Sigmoid colon (tissue), 7 donors: ENCODE measurements at places on chromosomes 2 and 18. TPM values are rescaled to one million over a fixed set of nuclear protein-coding genes. Genes with fewer than 3 reads are reported as not detected.

GRCh38 chr2:207255565-207256470 lies 90.1 kb upstream of the KLF7 start:
- no peak for DNase-seq

DNA sequence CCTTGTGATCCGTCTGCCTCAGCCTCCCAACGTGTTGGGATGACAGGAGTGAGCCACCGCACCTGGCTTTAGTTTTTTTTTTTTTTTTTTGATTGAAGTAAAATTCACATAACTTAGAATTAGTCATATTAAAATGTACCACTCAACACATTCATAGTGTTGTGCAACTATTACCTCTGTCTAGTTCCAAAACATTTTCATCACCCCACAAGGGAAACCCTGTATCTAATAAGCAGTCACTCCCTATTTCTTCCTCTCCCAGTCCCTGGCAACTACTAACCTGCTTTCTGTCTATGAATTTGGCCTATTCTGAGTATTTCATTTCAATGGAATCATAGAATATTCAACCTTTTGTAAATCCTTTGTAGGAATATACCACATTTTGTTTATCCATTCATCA lies 123.9 kb upstream of the FAM117B start:
- DNase-seq: no peak

- peak; percentile 62 for DNase-seq
Measured at GRCh38 chr2:239380831-239381708, 19.8 kb downstream of the HDAC4 start.

GRCh38 chr2:112712465-112712864 lies 8.4 kb upstream of the NT5DC4 start:
- no peak for DNase-seq

DNA sequence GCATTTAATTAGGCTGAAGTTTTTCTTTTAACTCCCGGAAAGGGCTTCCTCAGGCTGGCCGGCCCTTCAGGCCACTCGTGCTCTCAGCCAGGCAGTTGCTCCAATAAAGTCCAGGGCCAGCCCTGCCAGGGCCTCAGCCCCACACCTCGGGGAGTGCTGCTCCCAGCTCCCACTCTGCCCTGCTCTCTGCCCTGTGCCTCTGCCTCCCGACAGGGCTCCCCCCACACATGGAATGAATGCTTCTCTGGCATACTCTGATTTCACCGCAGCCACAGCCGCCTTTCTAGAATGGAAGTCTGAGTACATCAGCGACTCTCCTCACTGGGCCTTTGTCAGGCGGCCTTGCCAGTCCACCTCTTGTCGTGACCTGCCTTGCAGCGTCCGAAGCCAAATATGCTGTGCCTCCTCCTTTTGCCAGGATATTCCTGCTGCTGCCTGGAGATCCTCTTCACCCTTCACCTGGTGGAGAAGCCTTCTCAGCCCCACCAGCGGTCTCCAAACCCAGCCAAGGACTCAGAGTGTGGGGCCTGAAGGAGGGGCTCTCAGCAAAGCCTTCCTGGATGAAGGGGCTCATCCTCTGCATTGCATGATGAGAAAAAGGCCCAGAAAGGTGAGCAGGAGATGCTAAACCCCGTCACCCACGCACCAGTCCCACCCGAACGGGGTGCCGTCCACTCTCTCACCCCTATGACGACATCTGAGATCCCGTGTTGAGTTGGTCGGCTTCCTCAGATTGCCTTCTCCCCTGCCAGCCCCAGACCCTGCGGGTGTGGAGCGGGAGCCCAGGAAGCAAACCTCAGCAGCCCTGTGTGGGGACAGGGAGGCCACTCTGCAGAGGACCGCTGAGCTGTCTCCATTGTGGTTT lies 472.7 kb upstream of the HS6ST1 start:
- DNase-seq: no peak

DNA sequence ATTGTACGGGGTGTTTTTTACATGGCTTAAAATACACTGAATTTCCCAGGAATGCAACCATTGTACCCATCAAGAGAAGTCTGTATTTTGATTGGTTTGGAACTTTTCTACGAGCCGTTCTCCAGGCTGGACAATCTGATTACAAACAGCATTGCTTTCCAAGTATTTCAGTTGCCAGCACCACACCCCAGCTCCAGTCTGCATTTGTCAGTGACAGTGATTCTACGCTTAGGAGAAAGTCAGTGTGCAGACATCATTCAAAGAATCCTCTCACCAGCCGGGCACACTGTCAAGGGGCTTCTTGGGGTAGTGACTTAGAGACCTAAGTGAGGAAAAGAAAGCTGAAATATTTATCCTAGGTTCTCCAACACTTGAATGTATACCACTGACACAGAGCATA lies 194.1 kb downstream of the ANAPC1 start:
- peak; percentile 50 for DNase-seq

- no peak for DNase-seq
Measured at GRCh38 chr2:122739732-122740593, 984.5 kb downstream of the TSN start.

GRCh38 chr2:119772767-119773166 lies 13.0 kb downstream of the PTPN4 start:
- DNase-seq: no peak

DNA sequence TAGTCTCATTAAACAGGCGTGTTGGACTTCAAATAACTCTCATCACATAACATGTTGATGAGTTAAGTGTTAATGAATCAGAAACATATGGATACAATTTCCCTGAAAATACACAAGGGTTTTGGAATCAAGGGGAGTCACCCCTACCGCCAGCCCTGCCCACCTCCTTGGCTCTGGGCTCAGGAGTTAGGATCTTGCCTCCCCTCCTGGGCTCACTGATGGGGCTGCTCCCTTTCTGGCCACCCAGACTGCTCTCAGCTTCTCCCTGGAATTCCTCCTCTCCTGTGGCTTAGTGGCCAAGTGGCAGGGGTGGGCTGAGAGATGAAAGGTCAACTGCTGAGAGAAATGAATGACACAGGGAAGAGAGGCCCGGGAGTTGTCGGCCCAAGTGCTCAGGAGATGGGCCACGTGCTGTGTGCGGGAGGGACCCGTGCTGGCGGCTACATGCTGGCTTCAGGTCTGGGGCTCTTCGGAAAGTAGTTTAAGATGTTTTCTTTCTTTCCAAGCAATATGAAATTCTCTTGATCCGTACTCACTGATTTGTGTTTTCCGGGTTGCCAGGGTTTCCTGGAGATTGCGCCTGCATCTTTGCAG lies 55.8 kb upstream of the TNP1 start:
- DNase-seq: no peak

GRCh38 chr2:74546004-74546403 lies 7.7 kb downstream of the LOXL3 start:
- DNase-seq: no peak

- no peak for DNase-seq
Measured at GRCh38 chr2:204732019-204732418, 186.7 kb downstream of the PARD3B start.

GRCh38 chr2:153311432-153311831 lies 167.1 kb downstream of the RPRM start:
- peak; percentile 85 for DNase-seq

GRCh38 chr2:152466041-152466440 lies 131.1 kb downstream of the FMNL2 start:
- no peak for DNase-seq

DNA sequence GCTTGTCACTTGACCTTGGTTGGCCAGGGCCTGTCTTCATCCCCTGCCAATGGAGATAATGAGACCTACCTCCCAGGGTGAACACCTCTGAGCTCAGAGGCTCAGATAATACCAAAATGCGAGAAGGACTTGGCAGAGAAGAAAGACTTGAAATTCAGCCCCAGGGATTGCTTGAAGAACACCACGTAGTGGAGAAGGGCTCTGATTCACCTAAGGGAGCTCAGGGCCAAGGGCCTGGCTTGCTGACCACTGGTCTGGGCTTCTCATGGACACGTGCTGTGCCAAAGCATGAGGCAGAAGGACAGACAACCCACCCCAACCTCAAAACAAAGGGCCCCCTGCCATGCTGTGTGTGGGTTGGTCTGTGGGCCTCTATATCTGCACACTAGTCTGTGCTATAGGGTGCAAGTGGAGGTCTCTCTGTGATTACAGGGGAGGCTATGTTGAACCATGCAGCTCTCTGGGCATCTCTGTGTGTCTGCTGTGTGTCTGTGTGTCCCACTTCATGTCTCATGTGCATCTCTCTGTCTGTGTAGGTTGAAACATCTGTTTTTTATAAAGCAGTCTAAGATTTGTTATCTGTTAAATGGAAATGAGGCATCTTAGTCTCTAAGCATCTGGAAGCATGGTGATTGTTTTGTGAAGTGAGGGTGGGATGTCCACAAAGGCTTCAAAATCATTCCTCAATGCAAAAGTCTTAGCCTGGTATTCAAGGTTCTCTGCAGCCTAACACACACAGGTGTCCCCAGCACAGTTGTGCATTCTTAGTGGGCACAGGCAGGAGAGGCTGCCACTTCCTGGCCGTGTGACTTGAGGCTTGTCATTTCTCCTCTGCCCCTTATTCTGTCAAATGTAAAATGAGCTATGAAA lies 61.0 kb upstream of the EPAS1 start:
- no peak for DNase-seq

DNA sequence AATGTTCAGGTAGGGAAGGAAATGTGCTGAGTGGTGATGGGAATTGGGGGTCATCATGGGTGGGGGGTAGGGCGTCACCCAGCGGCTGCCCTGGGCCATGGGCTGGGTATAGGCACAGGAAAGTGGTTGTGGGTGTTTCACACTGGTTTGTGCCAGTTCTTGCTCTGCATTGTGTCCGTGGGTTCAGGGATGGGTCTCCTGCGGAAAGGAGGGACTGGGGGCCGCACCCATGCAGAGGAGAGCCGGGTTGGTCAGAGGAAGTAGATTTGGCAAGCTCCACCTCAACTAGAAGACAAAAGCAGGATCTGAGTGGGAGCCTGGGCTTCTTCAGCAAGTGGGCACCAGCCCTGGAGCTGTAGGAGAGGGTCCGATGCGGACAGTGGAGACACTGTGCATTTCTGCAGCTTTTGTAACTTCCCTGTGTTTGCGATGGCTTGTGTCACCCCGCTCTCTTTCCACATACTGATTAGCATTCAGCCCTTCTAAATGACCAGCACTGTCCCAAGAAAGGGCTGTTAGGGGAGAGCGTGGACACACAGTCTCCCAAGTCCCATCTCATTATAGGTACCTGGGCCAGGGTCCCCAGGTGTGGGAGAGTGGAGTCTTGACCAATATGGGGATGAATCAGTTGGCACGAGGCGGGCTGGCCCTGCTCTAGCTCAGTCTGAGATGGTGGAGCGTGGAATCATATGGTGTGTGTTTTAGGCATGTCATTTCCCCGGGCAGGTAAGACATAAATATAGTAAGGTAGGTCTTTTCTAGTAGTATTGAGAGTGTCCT lies 67.2 kb downstream of the LRRFIP1 start:
- DNase-seq: peak; percentile 69

DNA sequence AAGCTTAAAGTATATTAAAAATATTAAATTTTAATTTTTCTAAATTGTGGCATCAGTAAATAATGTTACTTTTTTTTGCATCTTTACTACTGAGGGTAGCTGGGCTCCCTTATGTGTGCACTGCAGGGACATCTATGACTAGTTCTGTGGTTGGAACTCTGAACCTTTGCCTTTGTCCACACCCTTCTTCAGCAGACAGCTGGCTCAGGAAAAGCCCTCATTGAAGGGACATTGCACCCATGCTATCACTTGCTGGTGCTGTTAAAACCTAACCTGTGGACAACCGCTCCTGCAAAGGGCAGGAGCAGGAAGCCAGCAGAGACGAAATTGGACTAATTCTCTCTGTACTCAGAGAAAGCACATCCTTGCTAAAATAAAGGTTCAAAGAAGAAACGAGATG lies 30.1 kb downstream of the MOCOS start:
- DNase-seq: no peak

GRCh38 chr2:73232403-73233153 lies 461 bp downstream of the PRADC1 start:
- DNase-seq: peak; percentile 72

DNA sequence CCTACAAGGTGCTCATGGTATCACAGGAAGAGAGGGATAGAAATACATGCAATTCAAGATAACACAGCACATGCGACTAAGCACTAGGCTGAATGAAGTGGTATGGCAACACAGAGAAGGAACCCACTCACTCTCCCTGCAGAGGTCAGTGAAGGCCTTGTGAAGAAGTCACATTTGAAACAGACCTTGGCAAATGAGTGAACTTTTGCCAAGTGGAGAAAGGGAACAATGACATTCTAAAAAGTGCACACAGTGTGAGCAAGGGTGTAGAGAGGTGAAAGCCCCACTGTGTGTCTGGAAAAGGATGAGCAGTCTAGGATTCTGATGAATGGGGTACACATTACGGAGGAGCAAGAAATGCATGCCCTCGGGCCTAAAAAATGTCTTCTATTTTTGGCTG lies 23.3 kb downstream of the KLF7 start:
- no peak for DNase-seq

DNA sequence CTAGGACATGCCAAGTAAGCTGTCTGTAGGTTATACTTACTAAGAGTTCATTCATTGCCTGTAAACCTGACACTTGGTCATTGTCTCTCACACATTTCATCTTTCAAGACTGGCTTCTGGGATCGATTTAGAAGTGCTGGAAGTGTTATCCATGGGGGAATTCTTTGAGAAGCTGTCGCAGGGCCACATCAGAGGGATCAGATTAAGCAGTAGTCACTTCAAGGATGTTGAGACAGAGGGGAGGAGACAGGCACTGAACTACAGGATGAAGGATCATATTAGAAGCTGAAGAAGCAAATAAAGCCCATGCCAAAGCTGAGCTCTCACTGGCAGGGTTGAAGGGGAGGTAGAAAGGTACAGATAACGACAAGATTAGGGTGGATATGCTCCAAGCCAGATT lies 49.0 kb downstream of the CDK15 start:
- no peak for DNase-seq

- peak; percentile 91 for DNase-seq
Measured at GRCh38 chr2:171160956-171161740, 455 bp upstream of the TLK1 start.

The UGT1A10 gene
- 19.7 TPM for polyA plus RNA-seq

The ZRANB3 gene
- 1.2 TPM for polyA plus RNA-seq

The EPC2 gene
- 9.5 TPM for polyA plus RNA-seq

The CAPN14 gene
- not detected for polyA plus RNA-seq

The RTP5 gene
- not detected for polyA plus RNA-seq

The SH3BP4 gene
- 7.2 TPM for polyA plus RNA-seq

The DPYSL5 gene
- not detected for polyA plus RNA-seq

The SEH1L gene
- polyA plus RNA-seq: 18.8 TPM

The DES gene
- 162 TPM for polyA plus RNA-seq

The SAG gene
- not detected for polyA plus RNA-seq

The ASB18 gene
- polyA plus RNA-seq: not detected

The SLC11A1 gene
- 1.2 TPM for polyA plus RNA-seq

The IL36B gene
- not detected for polyA plus RNA-seq

The OTOS gene
- not detected for polyA plus RNA-seq
